WERI-Rb-1 (cell line): ENCODE measurements at places on chromosomes 12 and 14.

DNA sequence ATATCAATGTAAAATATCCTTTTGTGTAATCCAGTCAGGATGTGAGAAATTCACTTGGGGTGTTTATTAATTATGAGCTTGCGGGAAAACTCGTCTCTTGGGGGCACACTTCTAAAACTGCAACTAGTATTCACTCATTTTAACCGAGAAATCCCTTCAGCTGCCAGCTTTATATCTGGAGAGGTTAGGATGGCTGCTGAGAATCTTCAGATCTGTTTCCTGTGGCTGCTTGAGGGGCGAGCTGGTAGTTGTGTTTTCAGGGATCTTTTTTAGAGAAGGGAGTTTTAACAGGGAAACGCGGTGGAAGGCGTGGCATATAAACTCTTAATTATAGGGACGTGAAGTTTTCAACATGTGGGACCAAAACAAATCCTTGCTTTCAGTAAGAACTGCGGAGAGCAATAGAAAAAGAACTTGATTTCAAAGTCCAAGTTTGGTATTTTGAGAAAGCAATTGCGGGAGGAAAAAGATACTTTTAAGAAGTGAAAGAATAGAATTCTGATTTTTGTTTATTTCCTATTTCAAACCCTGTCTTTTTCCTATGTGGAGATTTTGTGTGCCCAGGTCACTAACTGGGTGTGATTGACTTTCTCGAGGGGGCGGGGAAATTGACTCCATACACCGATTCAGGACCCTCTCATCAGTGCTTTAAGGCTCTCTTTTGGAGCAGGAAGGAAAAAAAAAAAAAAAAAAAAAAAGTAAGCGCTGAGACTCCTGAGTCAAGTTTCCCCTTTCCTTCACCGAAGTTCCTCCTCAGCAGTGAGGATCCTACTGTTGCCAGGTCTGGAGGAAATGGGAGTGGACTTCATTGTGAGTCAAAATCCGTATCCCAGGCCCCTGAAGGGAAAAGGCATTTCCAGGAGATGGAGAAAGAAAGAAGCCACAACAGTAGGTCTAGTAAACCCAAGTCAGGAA, 1.1 kb downstream of the PPFIBP1 start:
- DNase-seq = no peak

DNA sequence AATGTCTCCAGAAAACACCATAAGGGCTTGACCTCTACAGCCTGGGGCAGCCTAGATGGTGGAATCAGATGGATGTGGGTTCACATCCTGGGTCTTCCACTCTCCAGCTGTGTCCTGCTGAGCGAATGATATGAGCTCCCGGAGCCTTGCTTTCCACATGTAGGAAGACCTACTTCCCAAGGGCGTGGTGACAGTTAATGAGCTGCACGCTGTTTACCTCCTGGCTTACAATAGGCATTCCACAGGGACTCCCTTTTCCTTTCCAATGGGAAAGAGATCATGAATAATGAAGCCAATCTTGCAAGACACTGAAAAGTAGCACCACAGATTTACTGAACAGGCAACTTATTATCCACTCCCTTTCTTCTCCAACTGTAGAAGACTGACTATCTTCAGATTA, 46.1 kb downstream of the TMTC1 start:
- no peak for DNase-seq

- DNase-seq = no peak
Observed at GRCh38 chr12:68595241-68595640, 15.5 kb upstream of the RAP1B start.

- DNase-seq = no peak
Observed at GRCh38 chr12:51322452-51322851, 1.5 kb downstream of the BIN2 start.

- peak; percentile 70 for DNase-seq
Observed at GRCh38 chr12:98002887-98003493, 512.4 kb upstream of the TMPO start.

DNA sequence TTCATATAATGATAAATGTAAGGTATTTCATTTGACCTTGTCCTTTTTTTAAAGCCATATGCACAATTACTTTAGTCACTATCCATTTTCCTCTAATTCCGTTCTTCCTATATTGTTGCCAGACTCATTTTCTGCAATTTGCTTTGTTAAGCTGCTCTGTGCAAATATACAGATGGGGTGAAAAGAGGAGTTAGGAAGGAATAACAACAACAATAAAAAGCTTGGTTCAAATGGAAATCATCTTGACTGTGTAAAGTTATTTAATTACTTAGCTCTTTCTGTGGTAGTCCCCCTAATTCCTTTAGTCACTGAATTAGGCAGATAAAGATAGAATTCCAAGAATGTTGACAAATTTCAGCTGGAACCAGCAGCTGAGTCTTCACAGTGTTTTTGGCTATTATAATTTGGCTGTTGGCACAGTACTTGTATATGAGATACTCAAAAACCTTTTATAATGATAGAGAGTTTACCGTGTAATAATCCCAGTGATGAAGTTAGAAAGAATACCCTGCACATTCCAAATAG, 838.0 kb downstream of the RPS29 start:
- no peak for DNase-seq

DNA sequence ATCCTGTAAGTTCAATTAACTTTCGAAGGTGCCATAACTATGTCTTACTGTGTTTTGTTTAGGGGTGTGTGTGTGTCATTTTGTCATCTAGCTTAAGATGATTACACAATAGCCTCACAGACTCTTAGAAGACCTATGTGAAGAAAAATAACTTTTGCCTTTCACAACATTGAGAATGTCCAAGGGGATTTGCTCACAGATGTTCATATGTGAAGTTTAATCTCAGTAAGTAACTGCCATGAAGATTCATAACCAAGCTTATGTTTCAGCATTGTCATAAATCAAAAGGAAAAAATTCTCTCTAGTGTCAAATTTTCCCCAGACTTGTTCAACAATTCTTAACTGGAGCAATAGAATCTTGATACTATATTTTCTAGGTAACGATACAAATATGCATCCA, 226.1 kb upstream of the PRKD1 start:
- DNase-seq = no peak

DNA sequence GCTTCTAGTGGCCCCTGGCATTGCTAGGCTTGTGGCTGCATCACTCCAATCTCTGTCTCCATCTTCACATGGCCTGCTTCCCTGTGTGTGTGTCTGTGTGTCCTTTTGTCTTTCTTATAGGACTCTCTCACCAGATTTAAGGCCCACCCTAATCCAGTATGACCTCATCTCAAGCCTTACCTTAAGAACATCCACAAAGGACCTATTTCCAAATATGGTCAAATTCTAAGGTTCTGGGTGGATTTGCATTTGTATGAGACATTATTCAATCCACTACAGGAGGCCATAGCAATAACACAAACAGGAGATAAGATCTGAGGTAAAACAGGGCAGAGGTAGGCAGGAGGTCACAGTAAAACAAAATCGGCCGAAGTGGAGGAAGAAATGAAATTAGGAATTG, 375.9 kb downstream of the BTG1 start:
- DNase-seq = no peak

- DNase-seq = no peak
Observed at GRCh38 chr12:127781336-127781735, 485.6 kb upstream of the TMEM132C start.

GRCh38 chr12:106602076-106602475, 19.3 kb downstream of the RFX4 start:
- DNase-seq = no peak

GRCh38 chr12:643475-644302, 19.6 kb downstream of the NINJ2 start:
- DNase-seq = no peak

DNA sequence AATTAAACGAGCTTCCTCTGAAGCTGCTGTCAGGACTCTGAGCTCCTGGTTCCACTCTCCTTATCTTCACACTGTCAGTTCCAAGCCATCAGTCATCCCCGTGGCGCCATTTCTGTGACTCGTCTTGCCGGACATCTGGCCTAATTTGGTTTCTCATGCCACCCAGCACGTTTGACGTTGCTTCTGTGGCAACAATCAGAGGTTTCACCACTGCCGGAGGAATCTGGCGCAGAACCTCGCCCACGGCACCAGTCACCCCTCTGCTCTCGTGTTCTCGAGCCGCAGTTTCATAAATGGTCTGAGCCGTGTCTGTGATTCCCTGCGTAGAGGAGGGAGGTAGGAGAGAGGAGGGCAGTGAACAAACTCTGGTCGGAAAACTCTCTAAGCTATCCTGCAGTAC, 29.7 kb downstream of the BDKRB1 start:
- DNase-seq = no peak
